EH (cell line): ENCODE measurements at places on chromosomes 7 and 10.

- no peak for DNase-seq
These were observed 201.5 kb downstream of the CDK14 start for GRCh38 chr7:90797596-90797995.

- no peak for DNase-seq
These were observed 1128.5 kb downstream of the TYW1 start for GRCh38 chr7:68125168-68125567.

DNA sequence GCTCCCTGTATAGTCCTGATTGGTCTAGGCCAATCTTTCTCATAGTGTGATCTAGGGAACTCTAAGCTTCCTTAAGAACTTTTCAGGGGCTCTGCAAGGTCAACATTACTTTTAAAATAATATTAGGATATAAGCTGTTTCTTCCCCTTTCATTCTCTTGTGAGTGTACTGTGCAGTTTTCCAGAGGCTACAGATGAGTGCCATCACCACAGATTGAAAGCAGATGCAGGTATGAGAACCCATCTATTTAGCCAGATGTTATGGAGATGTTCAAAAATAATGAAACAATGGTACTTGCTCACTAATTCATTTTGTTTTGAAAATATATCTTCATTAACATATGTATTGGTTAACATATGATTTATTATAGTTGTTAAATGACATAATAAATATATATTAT lies 169.2 kb upstream of the SEMA3A start:
- no peak for DNase-seq

- DNase-seq = no peak
These were observed 217.7 kb upstream of the MTPN start for GRCh38 chr7:136194878-136195277.

DNA sequence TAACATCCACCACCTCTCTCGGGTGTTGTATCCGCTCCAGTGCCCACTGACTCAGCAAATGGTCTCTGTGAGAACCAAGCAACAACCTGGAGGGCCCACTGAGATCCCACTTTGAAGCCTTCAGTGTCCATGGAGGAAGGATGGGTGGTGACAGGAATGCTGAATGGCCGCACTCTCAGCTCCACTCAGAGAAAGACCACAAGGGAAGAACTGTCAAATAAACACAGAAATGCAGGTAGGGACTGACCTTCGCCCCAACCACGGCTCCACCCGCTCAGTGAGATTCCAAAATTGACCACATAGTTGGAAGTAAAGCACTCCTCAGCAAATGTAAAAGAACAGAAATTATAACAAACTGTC lies 65.8 kb downstream of the VIPR2 start:
- DNase-seq = no peak

DNA sequence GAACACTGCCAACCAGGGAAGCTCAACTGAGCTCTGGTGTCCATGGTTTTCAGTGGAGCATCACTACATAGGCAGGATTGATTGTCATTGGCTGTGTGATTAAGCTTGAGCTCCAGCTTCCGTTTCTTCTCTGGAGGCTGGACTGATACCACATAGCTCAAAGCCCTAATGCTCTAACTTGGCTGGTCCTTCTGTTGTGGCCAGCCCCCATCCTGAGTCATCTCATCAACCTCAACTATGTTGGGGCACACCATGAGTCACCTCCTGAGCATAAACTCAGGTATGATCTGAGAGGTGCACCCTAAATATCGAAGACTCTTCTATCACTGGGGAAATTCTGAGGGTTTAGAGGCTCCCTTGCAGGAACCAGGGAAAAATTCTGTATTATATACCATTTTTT lies 114.5 kb upstream of the INHBA start:
- peak; percentile 66 for DNase-seq

DNA sequence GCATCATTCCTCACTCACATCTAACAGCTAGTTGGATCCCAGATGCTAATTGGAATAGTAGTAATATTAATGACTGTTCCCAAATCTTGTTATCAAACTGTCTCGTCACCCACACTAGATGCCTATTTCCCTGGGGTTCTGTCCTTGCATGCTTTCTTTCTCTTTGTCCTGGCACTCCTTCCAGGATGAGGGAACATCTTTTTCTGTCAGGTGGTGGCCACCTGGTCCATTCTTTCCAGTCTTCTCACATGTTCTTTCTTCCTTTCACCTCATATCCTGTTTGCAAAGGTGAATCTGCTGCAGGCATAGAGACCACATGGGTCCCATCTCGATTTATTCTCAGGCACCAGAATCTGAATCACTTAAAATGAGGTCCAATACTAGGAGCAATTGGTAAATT lies 126.0 kb downstream of the CHN2 start:
- no peak for DNase-seq

- no peak for DNase-seq
These were observed 72.6 kb upstream of the FHIP2A start for GRCh38 chr10:114749014-114749413.

DNA sequence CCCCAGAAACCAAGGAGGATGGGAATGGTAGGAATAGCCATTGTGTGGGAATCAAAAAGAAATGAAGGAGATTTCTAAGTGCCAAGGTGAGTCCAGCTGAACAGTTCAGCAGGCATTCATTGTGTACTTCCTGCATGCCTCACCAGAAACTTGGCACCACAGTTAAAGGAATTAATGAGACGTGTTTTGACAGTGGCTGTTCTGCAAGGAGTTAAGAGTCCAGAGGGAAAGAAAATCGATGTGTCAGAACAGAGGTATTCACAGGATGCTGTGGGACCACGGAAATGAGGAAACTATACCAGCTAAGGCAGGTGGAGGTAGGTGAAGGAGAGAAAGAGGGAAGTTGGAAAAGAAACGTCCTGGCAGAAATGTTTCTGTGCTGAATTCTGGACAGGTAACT lies 78.1 kb downstream of the PRKCQ start:
- no peak for DNase-seq

DNA sequence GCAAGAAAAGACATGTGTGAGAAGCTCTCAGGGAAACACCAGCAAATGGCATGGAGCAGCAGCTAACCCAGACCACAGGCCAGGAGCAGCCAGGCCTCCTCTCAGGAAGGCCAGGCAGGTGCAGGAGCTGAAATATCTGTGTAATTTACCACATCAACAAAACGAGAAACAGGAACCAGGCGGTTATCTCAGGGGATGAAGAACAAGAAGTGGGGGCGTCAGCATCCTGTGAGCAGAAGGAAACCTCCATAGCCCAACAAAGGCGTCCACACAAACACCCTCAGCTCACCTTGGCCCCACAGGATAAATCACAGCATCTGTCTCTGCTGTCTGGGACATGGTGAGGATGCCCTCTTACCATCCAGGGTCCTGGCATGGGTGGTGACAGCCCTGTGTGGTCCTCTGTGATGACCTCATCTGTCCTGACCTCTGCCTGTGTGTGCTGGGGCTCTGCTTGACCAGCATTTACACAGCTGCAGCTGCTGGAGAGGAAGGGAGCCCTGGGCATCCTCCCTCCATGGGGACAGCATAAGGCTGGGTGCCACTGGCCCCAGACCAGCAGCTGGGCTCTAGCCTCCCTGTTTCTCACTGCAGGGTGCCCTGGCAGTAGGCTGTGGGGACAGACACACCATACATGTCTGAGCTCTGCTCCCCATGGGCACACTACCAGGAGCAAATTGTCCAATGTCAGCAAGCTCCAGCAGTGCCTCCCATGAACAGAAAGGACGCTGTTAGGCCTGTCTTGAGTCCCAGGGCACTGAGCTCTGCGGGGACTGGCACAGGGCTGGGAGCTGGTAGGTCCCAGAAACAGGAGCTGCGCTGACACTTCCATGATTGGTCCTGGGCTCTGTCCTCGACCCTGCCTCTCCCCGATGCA lies 34.6 kb downstream of the ANXA8 start:
- no peak for DNase-seq

GRCh38 chr10:98249134-98249533 lies 18.9 kb downstream of the LOXL4 start:
- DNase-seq = no peak

DNA sequence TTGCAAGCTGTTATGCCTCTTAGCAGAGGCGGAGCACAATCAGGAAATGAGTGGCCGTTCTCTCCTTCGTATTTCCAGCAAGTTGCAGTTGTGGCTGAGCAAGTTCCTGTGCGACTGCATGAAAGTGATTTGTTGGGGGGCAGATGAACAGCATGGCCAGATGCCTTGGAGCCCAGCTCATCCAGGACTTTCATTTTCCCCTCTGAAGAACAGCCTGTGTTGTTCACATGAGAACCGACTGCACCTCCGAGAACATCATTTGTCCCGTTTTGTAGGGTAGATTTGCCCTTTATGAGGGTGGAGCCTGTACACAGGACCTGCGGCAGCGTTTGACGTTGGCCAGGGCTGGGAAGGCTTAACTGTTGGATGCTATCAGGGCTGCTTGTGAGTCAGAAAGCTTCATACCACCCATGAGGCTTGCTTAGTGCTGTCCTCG lies 4.4 kb downstream of the BAG3 start:
- peak; percentile 86 for DNase-seq

DNA sequence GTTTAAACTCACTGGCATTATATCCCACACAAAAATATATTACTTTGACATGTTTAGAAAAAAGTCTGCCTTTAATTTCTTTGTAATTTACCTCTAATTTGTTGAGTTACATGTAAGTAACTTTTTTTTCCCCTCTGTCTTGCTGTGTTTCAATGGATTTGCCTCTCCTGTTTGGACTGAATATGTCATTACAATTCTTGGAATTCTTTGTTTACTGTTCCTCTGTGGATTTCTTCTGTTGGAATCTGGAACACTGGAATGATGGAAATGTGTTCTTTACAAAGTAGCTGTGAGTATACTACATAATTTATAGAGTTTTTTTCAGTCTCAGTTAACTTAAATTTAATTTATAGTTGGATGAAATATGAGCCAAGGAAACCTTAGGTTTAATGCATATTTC lies 30.4 kb downstream of the SEPTIN7 start:
- peak; percentile 76 for DNase-seq

GRCh38 chr10:102397222-102398171 lies 2.0 kb downstream of the NFKB2 start:
- no peak for DNase-seq

- DNase-seq = no peak
These were observed 8.7 kb downstream of the ABLIM1 start for GRCh38 chr10:114649217-114649903.

DNA sequence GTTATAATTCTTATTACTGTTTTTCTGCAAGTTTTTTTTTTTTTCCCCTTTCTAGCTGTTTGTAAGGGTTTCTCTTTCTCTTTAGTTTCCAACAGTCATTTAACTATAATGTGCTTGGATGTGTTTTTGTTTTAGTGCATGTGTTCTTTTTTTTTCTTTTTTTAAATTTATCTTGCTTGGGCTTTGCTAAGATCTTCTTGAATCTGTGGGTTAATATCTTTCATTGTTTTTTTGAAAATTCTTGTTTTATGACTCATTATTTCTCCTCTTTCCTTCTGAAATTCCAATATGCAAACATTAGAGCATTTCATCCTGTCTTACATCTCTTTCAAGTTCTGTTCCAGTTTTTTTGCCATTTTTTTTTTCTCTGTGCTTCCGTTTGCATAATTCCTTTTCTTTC lies 5.7 kb upstream of the HK1 start:
- DNase-seq = peak; percentile 15

GRCh38 chr10:34801097-34801733 lies 13.9 kb downstream of the PARD3 start:
- no peak for DNase-seq

- DNase-seq = no peak
These were observed 354.6 kb downstream of the SDK1 start for GRCh38 chr7:3655635-3656034.

GRCh38 chr7:130655286-130655685 lies 13.3 kb downstream of the COPG2 start:
- DNase-seq = no peak

DNA sequence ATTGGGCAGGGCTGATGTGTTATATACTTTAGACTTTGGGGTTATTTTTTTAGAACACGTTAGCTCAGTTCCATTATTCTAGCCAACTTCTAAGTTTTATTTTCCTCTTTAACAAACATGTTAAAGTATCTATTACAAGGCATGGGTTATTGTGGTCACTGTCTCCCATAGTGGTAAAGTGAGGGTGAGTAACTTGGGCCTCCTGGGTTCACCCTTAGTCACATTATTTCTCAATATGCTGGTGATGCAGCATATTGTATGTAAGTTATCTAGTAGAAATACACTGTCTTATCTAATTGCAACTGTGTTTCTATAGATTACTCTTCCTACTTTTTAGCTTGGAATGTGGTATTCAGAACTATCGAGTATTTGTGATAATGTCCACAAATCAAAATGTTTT lies 65.9 kb downstream of the BBS9 start:
- peak; percentile 78 for DNase-seq

DNA sequence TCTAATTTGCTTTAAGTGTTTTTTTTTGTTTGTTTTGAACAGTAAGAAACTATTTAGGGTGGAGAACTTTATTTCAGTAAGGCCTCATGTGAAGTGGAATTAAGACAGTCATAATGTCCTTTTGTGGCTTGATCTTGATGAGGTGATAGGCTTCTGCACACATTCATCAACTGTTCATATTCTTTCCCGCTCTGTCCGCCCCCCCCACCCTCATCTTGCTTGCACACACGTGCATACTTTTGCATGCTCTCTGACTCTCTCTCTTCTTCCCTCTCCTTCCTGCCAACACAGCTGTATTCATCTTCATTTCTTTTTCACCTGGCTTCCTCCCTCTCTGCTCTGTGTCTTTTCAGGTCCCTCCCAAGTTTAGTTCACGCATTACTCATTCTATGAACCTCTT lies 429.6 kb downstream of the AUTS2 start:
- no peak for DNase-seq

DNA sequence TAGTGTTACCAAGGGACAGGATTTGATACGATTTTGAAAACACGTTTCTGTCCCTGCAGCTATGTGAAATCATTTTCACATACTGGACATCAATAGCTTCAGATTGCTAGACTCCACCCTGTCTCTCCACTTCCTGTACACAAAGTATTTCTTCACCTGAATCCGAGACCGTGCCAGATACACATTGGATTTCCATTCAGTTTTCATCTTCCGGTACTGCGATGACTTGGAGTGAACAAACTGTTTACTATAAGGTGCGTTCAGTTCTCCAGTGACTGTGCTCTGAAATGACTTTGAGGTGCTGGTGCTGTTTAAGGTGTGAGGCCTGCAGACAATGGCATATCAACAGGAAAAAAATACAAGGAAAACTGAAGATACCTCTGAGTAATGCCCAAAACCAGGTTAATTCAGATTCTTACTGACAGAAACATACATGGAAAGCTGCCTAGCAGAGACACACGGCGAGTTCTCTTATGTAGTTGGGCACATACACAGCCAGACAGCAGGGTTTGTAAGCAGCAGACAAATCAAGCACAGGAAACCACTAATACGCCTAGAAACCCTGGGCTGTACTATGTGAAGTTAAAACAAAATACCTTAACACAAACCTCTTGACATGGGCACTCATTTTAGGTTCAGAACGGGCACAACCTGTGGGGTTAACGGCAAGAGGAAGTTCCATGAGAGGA lies 119.2 kb downstream of the GALNT11 start:
- no peak for DNase-seq

GRCh38 chr7:137934941-137935883 lies 66.7 kb downstream of the CREB3L2 start:
- no peak for DNase-seq

DNA sequence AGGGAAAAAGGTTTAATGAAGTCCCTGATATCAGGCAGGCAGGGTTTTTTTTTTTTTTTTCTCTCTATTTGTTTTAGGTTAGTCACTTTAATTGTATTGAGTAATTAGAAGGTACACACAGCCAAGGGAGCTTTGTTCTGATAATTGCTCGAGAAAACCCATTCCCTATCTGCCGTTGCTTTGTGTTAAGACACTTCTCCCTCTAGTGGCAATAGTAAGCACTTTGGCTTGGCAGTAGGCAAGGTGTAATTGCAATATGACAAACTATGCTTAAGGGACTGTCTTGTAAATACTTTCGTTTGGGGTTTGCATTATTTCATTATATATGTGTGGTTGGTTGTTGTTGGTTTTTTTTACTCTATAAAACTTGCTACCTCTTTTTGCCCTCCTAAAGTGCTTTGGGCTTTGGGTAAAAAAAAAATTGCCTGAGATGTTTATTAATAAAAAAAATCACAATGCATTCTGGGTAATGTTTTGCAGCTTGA lies 113.4 kb downstream of the BTRC start:
- DNase-seq = peak; percentile 72
